Activated T-cell treated with anti-CD3 and anti-CD28 coated beads, Interleukin-2, amount 50 U/mL, for 72 hours (primary cell): ENCODE measurements at places on chromosomes 1 and 21.
A peak's percentile ranks its signal among the peaks of the same experiment; 100 is the strongest.

- DNase-seq, result no peak
Measured at GRCh38 chr21:34701726-34702125, 32.9 kb downstream of the CLIC6 start.

DNA sequence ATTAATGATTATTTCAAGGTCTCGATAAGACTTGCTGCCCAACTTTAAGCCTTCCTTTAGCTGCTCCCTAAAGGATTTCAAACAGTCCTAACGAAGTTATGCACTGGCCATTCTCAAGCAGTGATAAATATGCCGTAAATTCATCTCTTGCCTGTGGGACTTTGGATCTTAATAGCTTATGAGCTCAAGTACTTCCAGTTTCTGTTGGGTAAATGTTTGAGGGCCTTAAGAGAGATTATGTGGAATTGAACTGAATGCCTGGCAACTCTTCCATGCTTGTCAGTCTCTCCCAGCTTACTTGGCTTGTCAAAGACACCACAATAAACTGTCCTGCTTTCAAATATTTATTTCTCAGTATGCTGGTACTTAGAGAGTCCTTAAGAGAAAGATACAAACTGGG lies 3.5 kb upstream of the OR10J4 start:
- DNase-seq, result no peak

DNA sequence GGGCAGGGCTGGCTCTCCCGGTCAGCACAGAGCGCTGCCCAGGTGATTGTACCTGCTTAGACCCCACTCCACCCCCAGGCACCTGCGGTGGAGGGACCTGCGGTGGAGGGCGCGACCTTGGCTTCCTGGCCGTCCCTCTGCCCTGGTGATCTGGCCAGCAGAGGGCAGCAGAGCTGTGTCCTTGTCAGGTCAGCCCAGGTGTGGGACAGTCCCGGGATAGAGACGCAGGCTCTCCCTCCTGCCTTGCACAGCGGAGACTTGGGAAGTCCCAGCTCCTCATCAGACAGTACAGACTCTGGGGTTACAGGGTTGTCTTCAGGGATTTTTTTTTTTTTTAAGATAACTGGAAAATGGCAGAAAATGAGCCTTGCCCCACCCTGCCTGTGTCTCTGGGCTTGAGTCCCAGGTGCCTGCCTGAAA lies 10.0 kb downstream of the SLX9 start:
- peak; percentile 84 for DNase-seq

DNA sequence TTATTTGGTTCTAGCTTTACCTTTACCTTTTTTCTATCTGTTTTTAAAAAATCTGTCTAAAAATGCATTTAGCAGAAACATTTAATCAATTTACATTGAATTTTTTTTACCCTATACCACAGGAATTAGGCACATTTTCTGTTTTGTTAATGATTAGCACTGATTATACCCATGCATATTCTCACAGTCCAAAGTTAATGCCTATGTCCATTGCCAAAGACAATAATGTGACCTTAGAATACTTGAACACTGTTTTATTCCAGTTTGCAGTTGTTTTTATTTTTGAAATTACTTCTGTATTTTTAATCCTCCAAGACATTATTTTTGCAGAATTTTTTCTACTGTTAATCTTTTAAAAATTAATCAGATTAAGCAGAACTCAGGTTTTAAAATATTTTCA lies 11.0 kb upstream of the AMY2B start:
- DNase-seq, result no peak

DNA sequence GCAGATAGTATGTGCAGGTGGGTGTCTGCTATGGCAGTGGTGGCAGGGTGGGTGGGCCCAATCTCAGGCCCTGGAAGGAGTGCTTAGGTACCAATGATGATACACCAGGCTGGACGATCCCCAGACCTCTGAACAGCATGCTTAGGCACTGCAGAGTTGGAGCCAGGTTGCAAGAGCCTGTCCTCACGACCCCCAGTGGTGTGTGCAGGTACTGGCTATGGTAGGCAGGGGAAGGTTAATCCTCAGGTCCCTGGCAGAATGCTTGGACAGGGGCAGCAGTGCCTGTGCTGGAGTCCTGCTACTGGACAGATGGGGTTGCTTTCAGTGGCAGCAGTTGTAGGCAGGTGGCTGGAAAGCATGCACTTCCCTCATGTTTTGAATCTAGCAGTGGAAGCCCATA lies 100.5 kb upstream of the NEK7 start:
- DNase-seq, result peak; percentile 5

DNA sequence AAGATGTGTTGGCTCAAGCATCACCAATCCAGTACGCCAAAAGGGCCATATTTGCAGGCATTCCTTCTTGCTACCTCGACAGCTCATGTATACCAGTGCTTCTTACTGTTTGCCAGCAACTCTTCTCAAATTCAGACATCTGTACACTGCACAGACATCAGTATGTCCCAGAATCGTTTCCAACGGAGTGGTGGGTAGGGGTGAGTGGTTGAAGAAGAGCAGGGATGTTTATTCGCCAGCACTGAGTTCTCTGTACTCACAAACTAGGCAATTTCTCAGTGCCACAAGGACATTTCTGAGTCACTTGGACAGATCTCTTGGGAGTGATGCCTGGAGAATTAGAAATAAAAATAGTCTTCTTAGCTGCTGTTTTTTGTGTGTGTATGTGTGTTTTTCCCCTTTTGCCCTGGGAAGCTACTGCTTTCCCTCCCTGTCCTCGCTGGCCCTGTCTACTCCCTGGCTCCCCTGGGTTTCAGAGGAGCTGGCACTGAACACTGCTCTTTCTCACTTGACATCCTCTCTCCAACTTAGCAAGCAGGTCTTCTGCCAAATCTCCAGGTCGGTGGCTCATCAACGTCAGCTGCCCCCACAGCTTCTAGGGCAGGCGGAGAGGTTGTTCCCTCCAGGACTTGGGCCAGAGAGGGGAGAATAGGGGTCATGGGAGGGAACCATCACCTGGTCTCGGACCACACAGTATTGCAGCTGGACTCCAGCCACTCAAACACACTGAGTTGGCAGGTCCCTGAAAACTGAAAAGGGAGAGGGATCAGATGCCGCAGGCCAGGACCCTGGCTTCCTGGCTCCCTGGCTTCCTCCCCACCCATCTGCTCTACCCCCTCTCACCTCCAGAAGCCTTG lies 90.5 kb downstream of the NMNAT2 start:
- DNase-seq, result no peak

DNA sequence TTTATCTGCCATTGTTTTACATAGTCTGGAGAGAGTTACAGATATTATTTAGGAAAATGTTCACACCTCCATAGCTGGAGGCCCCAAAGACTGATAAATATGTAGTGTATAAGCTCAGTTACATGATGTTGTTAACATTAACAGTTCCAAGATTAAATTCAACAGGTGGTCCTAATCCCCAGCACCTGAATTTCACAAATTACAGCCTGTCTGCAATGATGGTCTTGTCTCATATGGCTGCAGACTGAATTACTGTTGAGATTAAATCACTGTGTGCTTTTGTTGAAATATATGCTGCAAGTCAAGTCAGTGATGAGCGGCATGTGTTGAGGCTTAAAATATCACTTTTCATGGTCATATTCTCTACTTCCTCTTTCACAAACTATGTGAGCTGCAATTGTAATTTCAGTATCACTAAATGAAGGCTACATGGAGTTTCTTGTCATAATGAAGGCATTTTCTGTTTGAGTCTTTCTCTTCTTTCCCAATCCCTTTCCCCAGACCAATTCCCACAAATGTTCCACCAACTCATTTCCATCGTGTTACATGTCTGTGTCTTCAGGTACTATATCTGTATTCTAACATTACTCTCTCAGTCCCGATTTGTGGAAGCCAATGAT lies 4.2 kb downstream of the ST6GALNAC5 start:
- DNase-seq, result no peak

DNA sequence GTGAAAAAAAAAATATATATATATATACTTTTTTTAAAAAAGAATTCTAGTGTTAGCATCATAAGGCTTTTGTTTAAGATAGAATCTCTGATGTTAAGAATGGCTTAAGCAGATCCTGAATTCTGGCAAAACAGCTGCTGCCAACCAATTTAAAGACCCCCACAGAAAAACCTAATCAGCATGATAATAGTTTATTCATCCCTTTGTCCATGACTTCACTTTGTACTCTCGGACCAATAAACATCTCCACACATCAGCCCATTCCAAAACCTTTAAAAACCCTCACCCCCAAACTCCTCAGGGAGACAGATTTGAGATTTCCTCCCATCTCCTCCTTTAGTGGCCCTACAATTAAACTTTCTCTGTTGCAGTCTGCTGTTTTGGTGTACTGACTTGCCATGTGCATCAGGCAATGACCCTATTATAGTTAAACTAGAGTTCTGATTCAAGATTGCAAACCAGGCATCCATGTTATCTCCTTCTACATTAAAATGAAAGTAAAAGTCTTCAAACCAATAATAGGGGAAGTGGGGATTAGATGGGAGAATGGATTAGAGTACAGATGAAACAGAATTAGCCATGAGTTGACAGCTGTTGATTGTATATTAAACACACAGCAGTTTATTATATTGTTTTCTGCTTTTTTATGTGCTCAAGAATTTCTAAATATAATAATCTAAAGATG lies 9.8 kb upstream of the PHTF1 start:
- no peak for DNase-seq
